ENCODE measurements at places on chromosomes 11 and 22. TPM values are rescaled to one million over a fixed set of nuclear protein-coding genes. Genes with fewer than 3 reads are reported as not detected.
A peak's percentile ranks its signal among the peaks of the same experiment; 100 is the strongest.

DNA sequence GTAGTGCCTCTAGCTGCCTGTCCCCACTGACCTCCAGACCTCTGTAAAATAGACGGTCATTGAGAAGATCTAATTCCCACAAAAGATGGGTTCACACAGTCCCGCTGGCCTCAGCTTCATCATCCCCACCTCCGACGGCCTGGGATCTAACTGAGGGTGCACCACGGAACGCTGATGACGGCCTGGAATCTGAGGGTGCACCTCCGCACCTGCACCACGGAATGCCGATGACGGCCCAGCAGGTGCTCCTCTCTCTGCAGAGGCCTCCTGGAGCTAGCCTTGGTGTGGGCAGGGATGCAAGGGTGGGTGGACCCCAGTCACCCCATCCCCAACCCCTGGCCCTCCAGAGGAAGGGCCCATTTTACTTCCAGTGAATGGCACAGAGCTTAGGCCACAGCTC lies 77.3 kb downstream of the PHF21B start:
- H3K36me3 ChIP-seq: no peaks in the 10 kb centered on the region
- no peaks in the 10 kb centered on the region for H3K4me1 ChIP-seq
- no peak overlapping the region for H3K4me3 ChIP-seq
- H3K27me3 ChIP-seq: peaks cover 9% of the 10 kb centered on the region

DNA sequence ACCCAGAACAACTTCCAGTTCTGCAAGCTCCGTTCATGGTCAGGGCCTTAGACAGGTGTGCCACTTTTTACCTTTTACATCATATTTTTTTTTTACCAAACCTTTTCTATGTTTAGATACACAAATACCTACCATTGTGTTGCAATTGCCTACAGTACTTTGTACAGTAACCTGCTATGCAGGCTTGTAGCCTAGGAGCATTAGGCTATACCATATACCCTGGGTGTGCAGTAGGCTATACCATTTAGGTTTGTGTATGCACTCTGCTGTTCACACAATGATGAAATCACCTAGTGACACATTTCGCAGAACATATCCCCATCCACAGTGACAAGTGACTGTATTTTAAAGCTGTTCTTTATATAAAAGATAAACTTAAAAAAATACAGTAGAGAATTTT lies 29.6 kb downstream of the APIP start:
- DNase-seq: no peak
- no peaks in the 10 kb centered on the region for H3K27me3 ChIP-seq
- H3K36me3 ChIP-seq: peaks cover 9% of the 10 kb centered on the region
- H3K4me1 ChIP-seq: no peaks in the 10 kb centered on the region
- no peak overlapping the region for H3K27ac ChIP-seq

DNA sequence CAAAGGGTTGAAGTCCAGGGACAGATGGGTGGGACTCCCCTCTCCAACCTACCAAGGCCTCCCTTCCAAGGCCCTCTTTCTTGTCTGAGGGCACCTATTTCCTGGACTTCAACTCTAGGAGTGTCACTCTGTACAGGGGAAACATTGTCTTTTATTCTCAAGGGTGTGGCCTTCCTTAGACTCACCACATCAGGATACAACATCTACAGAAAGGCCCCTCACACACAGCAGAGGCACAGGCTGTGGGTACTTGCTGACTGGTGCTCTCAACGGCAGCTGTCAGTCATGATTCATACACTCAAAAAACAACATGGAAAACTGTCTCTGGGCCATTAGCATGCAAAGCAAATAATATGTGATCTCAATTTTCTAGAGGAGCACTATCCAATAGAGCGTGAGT lies 78.0 kb downstream of the RCN1 start:
- H3K27ac ChIP-seq: no peak overlapping the region
- DNase-seq: no peak
- no peak overlapping the region for H3K4me3 ChIP-seq
- H3K27me3 ChIP-seq: no peaks in the 10 kb centered on the region
- no peaks in the 10 kb centered on the region for H3K36me3 ChIP-seq
- H3K4me1 ChIP-seq: peaks cover 9% of the 10 kb centered on the region

DNA sequence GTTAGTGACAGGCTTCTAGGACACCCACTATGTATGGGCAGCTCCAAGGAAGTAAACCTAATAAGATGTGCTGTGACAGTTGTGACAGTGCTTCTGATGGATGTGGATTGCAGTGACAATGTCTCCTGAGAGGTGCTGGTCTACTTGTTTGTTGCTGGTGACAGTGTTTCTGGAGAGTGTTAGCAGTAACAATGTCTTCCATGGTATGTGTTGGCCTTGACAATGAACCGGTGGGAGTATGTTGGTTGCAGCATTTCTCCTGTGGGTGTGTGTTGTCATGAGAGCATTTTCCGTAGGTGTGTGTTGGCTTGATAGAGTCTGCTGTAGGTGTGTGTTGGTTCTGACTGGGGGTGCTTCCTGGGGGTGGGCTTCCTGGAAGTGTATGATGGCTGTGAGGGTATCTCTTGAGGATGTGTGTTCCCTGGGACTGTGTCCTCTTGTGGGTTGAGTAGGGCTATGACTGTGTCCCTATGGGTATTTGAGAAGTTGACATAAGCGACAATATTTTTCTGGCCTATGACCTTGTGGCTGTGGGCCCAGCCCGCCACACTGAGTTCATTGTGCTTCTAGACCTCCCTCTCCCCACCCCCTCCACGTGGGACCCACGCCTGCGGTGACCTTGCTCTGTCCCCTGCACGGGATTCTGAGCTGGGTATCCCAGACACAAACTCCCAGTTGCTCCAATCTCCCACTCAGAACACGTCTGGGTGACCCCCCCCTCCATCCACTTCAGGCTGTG lies 1.2 kb downstream of the DCHS1 start:
- no peak for DNase-seq
- H3K4me3 ChIP-seq: no peak overlapping the region
- no peaks in the 10 kb centered on the region for H3K4me1 ChIP-seq
- H3K27me3 ChIP-seq: 0 out of 2 replicates have a peak, but pooled peaks cover 4% of the 10 kb centered on the region

DNA sequence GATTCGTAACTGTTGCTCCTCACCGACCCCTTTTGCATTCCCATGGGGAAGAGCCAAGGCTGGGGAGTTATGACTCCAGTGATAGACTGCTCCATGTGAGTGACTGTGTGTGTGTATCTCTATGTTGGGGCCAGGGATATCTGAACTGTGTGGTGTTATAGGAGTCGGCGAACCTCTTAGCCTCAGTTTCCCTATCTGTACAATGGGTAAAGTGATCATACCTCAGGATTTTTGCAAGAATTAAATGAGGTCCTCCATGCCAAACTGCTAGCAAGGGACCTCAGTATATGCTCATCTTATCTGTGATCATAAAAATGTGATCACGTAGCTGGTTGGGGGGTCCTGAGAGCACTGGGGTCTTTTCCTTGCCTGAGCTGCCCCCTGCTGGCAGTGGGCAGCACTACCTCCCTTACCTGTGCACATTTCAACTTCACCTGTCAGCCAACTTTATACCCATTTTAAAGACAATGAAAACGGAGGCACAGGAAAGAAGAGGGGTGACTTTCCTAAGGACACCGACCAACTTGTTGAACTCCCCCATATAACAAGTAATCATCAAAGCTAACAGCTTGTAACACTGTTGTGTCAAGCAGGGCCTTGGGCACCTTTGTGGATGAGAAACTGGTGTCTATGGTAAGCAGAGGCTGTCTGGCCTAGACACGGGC lies 1.4 kb upstream of the DPP3 start:
- H3K27ac ChIP-seq: peak overlapping the region; percentile 88
- peak overlapping the region; percentile 85 for H3K4me3 ChIP-seq
- no peaks in the 10 kb centered on the region for H3K36me3 ChIP-seq
- no peaks in the 10 kb centered on the region for H3K27me3 ChIP-seq

- DNase-seq: peak; percentile 95
- H3K27ac ChIP-seq: peak overlapping the region; percentile 71
- H3K4me3 ChIP-seq: no peak overlapping the region
- peaks cover 12% of the 10 kb centered on the region for H3K4me1 ChIP-seq
- no peaks in the 10 kb centered on the region for H3K36me3 ChIP-seq
- no peaks in the 10 kb centered on the region for H3K27me3 ChIP-seq
Observed at GRCh38 chr11:69000831-69001242, 12.2 kb downstream of the MRGPRF start.

- H3K4me3 ChIP-seq: no peak overlapping the region
- H3K27ac ChIP-seq: no peak overlapping the region
- no peaks in the 10 kb centered on the region for H3K4me1 ChIP-seq
- no peaks in the 10 kb centered on the region for H3K36me3 ChIP-seq
- peak; percentile 37 for DNase-seq
Observed at GRCh38 chr11:92552942-92553341, 328.3 kb downstream of the FAT3 start.

Gene DDIAS
- 4.5 TPM for polyA plus RNA-seq

Gene RNF121
- polyA plus RNA-seq: 18.1 TPM

Data from GM23248 (cell line).